ENCODE measurements at places on chromosomes 16 and 17.

GRCh38 chr16:49832177-49832576 lies 23.7 kb downstream of the ZNF423 start:
- no peak for DNase-seq

DNA sequence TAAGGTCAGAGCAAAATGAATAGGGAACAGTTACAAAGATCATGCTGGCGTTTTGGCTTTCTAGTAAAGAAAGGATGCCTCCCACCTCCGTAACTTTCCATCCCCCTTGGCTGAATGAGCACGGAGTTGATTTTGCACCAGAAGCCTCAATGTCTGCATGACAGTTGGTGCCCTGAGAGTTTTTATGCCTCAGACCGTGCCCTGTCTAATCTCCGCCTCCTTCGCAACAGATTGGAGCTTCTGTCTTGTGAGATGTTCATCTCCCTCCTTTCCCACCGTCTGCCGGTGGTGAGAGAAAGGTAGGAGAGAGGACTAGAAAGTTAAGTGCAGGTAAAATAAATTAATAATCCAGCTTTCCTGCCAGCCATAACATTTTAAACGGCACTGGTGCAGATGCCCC lies 1.9 kb downstream of the HS3ST4 start:
- DNase-seq, result no peak

GRCh38 chr17:33858682-33859081 lies 396.4 kb upstream of the CCL2 start:
- DNase-seq, result no peak

DNA sequence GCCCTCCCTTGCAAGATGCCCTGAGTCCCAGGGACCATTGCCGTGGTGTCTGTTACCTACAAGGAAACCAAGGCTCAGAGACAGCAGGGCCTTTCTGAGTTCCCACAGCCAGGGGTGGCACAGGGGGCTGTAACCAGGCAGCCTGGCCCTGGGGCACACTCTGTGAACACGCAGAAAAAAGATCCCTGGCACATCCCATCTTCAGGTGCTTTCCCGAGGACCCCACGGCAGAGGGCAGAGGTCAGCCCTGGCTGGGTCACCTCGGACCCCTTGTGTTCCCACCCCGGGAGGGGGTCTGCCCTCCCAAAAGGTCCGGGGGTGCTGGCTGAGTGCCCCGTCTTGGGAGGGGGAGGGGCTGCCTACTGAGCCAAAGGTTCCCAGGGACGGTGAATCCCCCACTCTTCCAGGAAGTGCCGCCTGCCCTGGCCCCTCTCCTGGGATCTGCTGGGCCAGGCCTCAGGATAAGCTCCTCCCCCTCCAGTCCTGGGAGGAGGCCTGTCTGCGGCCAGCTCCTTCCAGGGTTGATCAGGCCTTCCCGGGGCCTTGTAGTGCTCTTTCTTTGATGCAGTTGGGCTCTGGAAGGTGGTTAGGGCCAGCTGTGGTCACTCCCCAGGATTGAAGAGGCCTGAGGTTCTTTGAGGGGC lies 8.1 kb downstream of the GLIS2 start:
- peak; percentile 83 for DNase-seq

DNA sequence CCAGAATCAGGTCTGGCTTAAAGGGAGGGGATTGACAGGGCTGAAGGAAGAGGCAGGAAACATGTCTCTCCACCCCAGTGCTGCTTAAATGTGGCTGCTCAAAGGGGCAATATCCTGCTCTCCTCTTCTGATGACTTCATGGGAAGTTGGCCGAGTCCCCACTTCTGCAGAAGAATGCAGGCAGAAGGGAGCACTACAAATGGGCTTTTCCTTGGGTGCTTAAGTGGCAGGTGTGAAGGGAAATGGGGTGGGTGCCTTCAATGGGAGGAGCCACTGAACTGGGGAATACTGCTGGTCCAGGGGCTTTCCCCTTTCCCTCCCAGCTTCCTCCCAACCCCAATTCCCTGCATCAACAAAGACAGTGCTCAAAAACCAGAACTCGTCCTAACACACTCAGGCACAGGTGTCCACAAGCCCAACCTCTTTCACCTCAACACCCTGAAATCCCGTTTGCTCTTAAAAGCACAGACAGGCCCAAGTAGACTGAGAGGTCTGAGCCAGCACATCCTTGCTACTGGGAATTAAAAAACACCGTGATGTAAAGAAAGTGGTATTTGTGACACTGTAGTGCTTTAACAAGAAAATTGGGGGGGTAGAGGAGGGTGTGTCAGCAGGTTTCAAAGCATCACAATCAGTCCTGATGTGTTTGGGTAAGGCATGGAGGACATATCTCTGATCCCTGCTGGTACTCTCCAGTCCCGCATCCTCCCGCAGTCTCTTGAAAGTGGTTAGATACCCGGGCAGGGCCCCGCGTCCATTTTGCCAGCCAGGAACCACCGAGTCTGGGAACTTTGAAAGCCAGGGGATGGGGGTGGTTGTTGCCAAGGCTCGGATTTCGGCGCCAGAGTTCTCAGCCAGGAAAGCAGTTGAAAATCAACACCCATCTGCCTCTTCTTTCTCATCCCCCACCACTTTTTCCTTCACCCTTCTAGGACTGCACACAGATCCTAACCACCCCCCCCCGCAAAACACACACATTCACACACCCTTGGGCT lies 1.6 kb downstream of the CA10 start:
- DNase-seq, result no peak

DNA sequence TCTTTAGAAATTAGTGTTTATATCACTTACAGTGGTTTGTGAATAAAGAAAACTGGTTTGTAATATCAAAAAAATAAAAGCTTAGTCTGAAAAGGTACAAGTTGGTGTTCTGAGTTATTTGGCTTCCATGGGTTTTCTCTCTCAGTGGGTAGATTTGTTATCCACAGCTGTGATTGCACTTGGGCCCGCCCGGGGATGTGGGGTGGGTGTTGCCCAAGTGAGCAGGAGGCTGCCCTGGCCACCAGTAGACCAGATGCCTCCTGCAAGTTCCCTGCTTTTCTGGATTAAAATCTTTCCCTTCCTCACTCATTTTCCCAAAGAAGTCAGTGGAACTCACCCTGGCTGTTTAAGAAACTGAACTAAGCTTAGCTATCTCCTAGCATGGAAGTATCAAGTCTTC lies 380.6 kb downstream of the RBFOX1 start:
- DNase-seq, result no peak

DNA sequence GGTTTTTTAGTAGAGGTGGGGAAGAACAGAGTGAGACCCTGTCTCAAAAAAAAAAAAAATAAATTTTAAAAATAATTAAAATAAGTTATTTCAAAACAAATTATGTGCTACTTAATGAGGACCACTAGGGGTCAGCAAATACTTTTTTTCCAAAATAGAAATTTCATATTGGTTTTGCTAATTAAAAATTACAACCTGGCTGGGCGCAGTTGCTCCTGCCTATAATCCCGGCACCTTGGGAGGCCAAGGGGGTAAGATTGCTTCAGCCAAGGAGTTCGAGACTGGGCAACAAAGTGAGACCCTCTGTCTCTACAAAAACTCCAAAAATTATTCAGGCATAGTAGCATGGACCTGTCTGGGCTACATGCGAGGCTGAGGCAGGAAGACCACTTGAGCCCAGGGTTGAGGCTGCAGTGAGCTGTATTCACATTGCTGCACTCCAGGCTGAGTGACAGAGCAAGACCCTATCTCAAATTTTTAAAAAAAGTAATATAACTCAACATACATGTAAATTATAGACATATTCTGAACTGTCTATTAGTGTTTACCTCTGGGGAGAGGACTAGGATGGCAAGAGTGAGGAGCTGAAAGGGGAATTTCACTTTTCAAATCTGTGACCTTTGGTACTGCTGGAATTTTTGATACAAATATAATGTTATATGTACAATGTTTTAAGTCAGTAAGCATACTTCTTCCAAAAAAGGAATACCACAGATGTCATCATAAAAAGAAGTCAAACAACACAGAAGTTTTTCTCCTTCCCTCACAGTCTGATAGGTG lies 8.1 kb downstream of the MEIOB start:
- DNase-seq, result peak; percentile 15

- DNase-seq, result no peak
Measured at GRCh38 chr16:56357765-56358322, 67.5 kb downstream of the AMFR start.

GRCh38 chr16:48501516-48502377 lies 108.2 kb downstream of the N4BP1 start:
- no peak for DNase-seq

GRCh38 chr16:58563775-58564174 lies 48.5 kb downstream of the SETD6 start:
- no peak for DNase-seq

DNA sequence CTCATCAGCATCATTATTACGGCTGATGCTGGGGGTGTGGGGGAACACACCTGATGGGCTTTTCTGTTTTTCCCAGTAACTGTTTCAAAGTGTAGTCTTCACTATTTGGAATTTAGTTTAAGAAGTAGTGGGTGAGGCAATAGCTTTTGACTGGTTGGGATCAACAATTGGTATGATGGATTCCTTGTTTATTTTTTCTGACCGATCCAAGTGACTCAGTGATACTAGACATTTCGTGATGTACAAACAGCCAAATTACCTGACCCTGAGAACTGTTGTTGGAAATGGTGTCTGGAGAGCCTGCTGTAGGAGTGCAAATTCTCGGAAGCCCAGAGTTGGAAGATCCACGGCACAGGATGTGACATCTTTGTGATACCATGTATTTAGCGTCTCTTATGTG lies 204.2 kb downstream of the PRKCA start:
- no peak for DNase-seq

GRCh38 chr17:57943140-57943539 lies 12.1 kb downstream of the CUEDC1 start:
- DNase-seq, result no peak

- no peak for DNase-seq
Measured at GRCh38 chr16:12172343-12172742, 195.8 kb downstream of the SNX29 start.

DNA sequence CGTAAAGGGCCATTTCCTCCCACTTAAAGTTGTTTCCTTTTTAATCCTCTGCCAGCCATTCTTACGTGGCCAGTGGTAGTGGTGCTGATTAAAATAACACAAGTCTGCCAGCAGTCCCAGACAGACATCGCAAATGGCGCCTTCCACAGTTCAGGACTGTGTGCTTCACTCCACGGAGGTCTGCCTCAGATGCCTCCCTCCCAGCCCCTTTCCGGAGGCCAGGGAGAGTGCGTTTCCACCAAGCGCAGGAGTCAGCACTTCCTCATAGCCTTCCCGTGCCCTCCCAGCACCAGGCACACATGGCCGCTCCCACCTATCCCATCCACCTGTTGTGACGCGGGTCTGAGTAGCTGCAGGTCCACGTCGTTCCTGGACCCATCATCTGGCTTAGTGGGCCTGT lies 205.6 kb downstream of the RPTOR start:
- no peak for DNase-seq

GRCh38 chr17:35170968-35171771 lies 23.0 kb downstream of the SLC35G3 start:
- DNase-seq, result peak; percentile 19

GRCh38 chr16:15607700-15608396 lies 35.1 kb downstream of the MARF1 start:
- peak; percentile 22 for DNase-seq

DNA sequence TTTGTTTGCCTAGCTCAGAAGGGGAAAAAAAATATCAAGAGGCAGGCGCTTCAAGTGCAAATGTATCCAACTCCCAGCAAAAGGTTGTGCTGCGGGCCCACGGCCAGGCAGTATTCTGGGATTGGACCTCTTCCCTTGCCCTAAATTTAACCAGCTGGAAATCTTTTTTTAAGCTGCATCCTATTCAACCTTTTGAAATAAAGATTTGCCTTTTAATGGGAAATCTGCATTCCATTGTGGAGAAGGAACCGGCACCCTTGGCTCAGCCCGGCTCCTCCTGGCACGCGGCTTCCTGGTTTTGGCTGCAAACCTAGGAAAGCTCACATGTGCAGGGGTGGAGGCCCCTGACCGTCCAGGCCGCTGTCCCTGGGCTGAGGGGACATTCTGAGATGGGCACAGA lies 38.8 kb upstream of the ENPP7 start:
- DNase-seq, result peak; percentile 76

- no peak for DNase-seq
Measured at GRCh38 chr17:39549747-39550573, 57.8 kb downstream of the NEUROD2 start.

GRCh38 chr17:42406615-42407288 lies 16.3 kb downstream of the CAVIN1 start:
- no peak for DNase-seq

GRCh38 chr17:28151001-28151400 lies 108.5 kb downstream of the NLK start:
- no peak for DNase-seq

- peak; percentile 95 for DNase-seq
Measured at GRCh38 chr17:28726627-28727491, 826 bp upstream of the TLCD1 start.

DNA sequence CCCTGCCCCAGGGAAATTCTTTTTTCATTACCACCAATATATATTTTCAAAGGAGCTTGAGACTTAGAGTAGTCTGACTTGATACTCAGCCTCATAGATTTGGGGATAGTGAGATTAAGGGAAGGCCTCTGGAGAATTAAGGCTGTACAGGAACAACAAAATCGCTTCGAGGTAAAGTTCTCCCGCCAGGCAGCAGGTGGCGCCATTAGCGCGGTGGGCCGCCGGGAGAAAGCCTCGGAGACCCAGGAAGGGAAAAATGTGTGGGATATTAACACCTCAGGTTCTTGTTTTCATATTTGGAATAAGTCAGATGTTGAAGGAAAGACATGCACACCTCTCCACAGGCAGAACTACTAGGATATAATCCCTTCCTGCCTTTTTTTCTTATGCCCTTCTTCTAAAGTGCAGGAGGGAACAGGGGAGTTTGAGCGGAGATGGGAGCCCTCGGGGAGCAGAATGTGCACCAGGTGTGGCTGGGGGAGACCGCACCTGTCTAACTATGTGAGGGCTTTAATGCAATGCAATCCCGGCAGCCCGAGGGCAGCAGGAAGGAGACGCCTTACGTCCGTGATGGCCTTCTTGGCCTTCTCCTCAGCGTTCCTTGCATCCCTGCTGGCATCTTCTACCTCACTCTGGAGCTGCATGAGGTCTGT lies 25.9 kb downstream of the MYH3 start:
- DNase-seq, result peak; percentile 33

- DNase-seq, result no peak
Measured at GRCh38 chr17:37413875-37414519, 7.3 kb downstream of the TADA2A start.

GRCh38 chr17:81401723-81402529 lies 6.7 kb downstream of the BAHCC1 start:
- DNase-seq, result peak; percentile 78

DNA sequence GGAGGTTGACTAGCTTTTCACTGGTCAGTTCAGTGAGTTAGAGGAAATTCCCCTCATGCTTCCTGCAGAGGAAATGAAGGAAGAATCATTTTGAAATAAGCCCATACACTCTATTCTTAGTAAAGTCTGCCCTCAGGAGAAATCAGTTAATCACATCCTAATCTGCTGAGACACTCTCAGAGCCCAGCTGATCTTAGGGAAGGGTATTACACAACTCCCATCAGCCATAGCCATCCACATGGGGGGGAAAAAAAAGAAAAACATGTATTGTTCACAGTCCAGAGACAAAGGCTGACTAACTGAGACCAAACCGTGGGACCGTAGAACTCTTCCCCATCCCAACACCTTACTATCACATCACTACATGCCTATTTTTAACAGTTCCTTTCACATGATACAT lies 722.3 kb downstream of the CDH8 start:
- no peak for DNase-seq

All from muscle of back (tissue), 13 donors.